ENCODE measurements at places on chromosomes 4 and X. TPM values are rescaled to one million over a fixed set of nuclear protein-coding genes. Genes with fewer than 3 reads are reported as not detected.
A peak's percentile ranks its signal among the peaks of the same experiment; 100 is the strongest.

Gene ETDA
- total RNA-seq: not detected

DNA sequence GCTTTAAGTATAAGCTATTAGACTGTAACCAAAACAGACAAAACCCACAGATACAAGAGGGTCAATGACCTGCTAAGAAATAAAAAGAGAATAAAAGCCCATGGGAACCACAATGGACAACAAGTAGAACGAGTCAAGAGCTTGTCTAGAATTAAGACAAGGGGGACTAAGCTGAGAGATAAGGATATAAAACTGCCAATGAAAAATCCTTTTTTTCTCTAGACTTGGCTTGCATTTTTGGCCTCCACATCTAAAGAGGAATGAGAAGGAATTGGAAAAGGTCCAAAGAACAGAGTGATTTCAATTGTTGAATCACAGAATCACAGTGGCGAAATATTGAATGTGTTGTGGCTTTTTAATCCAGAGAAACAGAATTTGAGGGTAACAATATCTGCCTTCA lies 135.7 kb downstream of the QDPR start:
- no peak for DNase-seq
- H3K27ac ChIP-seq: no peak overlapping the region
- H3K27me3 ChIP-seq: no peaks in the 10 kb centered on the region

- no peak for DNase-seq
- H3K4me3 ChIP-seq: no peak overlapping the region
- H3K27ac ChIP-seq: no peak overlapping the region
- peaks cover 17% of the 10 kb centered on the region for H3K27me3 ChIP-seq
These were observed 10.7 kb upstream of the NKX1-1 start for GRCh38 chr4:1416948-1417260.

- no peaks in the 10 kb centered on the region for H3K4me1 ChIP-seq
- H3K36me3 ChIP-seq: peaks cover 4% of the 10 kb centered on the region
- no peaks in the 10 kb centered on the region for H3K27me3 ChIP-seq
- H3K27ac ChIP-seq: no peak overlapping the region
- no peak for DNase-seq
These were observed 23.1 kb downstream of the SASH3 start for GRCh38 chrX:129802863-129803262.

DNA sequence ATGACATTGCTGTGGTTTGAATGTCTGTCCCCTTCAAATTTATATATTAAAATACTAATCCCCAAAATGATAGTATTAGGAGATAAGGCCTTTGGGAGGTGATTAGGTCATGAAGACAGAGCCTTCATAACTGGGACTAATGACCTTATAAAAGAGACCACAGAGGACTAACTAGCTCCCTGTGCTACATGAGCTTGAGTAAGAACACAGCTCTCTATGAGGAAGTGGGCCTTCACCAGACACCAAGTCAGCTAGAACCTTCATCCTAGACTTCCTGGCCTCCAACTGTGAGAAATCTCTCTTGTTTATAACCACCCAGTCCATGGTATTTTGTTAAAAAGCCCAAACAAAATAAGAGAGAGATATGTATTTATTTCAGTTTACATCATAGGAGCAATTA lies 242.2 kb upstream of the CTSO start:
- DNase-seq: no peak
- H3K4me3 ChIP-seq: no peak overlapping the region
- no peaks in the 10 kb centered on the region for H3K4me1 ChIP-seq
- no peaks in the 10 kb centered on the region for H3K36me3 ChIP-seq
- no peaks in the 10 kb centered on the region for H3K27me3 ChIP-seq
- no peak overlapping the region for H3K27ac ChIP-seq

- no peak overlapping the region for H3K4me3 ChIP-seq
- no peak for DNase-seq
- H3K27me3 ChIP-seq: no peaks in the 10 kb centered on the region
- no peaks in the 10 kb centered on the region for H3K36me3 ChIP-seq
- no peak overlapping the region for H3K27ac ChIP-seq
These were observed 211.3 kb upstream of the RPS6KA3 start for GRCh38 chrX:20477836-20478524.

Gene ARMCX2
- 27.4 TPM for total RNA-seq

DNA sequence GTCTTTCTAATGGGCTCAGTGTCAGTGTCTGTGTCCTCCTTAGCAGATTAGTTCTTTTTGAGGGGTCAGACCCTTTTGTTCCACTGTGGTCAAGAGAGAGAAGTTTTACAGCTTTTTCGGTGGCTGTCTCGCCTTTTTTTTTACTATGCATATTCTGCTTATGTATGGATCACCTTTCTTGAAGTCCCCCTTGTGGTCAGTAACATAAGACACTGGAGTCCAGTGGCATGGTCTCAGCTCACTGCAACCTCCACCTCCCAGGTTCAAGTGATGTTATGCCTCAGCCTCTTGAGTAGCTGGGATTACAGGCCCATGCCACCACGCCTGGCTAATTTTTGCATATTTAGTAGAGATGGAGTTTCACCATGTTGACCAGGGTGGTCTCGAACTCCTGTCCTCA lies 54.0 kb upstream of the PGRMC2 start:
- H3K4me3 ChIP-seq: no peak overlapping the region
- H3K36me3 ChIP-seq: no peaks in the 10 kb centered on the region
- no peak overlapping the region for H3K27ac ChIP-seq
- no peak for DNase-seq

DNA sequence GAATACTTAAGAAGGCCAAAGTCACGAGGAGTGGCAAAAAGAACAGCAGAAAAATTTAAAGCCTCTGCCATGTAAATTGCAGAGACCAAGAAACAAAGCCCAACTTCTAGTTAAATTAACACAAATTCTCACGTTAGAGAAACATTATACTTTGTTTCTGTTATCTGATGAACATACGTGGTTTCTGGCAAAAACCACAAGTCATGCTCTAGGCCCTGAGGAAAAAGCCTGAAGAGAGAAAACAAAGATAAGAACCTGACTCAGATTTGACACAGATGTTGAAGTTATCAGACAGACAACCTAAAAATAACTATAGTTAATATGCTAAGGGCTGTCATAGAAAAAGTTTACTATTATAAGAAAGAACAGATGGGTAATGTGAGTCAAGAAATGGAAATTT lies 149.1 kb upstream of the PCDH10 start:
- no peak for DNase-seq
- no peaks in the 10 kb centered on the region for H3K4me1 ChIP-seq
- no peak overlapping the region for H3K4me3 ChIP-seq
- H3K27me3 ChIP-seq: no peaks in the 10 kb centered on the region
- no peaks in the 10 kb centered on the region for H3K36me3 ChIP-seq

DNA sequence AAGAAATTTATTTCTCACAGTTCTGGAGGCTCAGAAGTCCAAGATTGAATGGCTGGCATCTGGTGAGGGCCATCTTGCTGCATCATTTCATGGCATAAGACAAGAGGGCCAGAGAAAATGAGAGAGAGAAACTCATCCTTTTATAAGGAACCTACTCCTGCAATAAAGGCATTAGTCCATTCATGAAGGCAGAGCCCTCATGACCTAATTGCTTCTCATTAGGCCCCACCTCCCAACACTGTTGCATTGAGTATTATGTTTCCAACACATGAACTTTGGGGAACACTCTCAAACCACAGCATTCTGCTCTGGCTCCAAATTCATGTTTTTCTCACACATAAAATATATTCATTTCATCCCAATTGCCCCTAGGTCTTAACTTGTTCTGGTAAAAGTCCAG lies 14.2 kb downstream of the RNF175 start:
- no peak for DNase-seq
- no peaks in the 10 kb centered on the region for H3K27me3 ChIP-seq
- no peaks in the 10 kb centered on the region for H3K4me1 ChIP-seq
- H3K4me3 ChIP-seq: no peak overlapping the region
- H3K27ac ChIP-seq: no peak overlapping the region
- no peaks in the 10 kb centered on the region for H3K36me3 ChIP-seq

GRCh38 chrX:125295337-125295736 lies 24.3 kb upstream of the TEX13C start:
- no peak for DNase-seq
- H3K4me1 ChIP-seq: no peaks in the 10 kb centered on the region
- no peaks in the 10 kb centered on the region for H3K27me3 ChIP-seq
- H3K4me3 ChIP-seq: no peak overlapping the region

- H3K4me3 ChIP-seq: no peak overlapping the region
- no peaks in the 10 kb centered on the region for H3K27me3 ChIP-seq
- H3K27ac ChIP-seq: no peak overlapping the region
- H3K4me1 ChIP-seq: no peaks in the 10 kb centered on the region
- no peaks in the 10 kb centered on the region for H3K36me3 ChIP-seq
These were observed 7.3 kb upstream of the KLHL8 start for GRCh38 chr4:87227751-87228151.

GRCh38 chrX:123878252-123878721 lies 18.4 kb downstream of the XIAP start:
- DNase-seq: no peak
- no peaks in the 10 kb centered on the region for H3K27me3 ChIP-seq
- H3K36me3 ChIP-seq: no peaks in the 10 kb centered on the region

DNA sequence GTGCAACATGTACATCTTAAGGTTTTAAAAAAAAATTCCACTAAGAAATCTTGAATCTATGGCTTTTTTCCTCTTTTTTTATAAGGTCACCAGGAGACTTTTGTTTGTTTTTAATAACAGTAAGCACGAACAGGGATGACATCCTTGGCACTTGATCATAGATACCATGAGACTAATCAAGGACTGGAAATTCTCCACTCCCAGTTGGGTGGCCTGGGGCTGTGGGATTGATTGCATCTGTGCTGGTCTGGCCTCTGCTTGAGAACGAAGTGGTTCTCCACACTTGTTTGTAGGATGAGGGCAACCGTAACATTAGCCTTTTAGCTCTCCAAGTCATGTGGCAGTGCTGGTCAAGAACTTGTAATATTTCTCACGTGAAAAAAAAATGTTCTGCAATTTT lies 35.4 kb downstream of the SNX25 start:
- no peaks in the 10 kb centered on the region for H3K27me3 ChIP-seq
- H3K4me3 ChIP-seq: no peak overlapping the region
- DNase-seq: no peak
- no peaks in the 10 kb centered on the region for H3K36me3 ChIP-seq

DNA sequence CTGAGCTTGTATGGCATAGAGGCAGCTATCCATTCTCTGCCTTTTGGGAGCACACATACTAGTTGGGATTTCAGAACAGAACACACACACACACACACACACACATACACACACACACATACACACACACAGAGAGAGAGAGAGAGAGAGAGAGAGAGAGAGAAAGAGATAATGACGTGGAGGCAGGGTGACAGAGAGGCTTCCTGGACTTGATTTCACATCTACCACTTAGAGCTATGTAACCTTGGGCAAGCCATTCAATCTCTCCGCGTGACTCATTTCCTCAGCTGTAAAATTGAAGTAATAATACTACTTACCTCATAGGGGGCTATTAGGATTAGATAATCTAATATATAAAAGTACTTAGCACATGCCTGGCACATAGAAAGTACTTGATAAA lies 12.3 kb upstream of the GRIA3 start:
- H3K4me3 ChIP-seq: no peak overlapping the region
- no peak for DNase-seq
- no peaks in the 10 kb centered on the region for H3K27me3 ChIP-seq
- H3K36me3 ChIP-seq: no peaks in the 10 kb centered on the region
- no peak overlapping the region for H3K27ac ChIP-seq

Gene USP17L28
- not detected for total RNA-seq

GRCh38 chrX:19388064-19388679 lies 44.4 kb downstream of the PDHA1 start:
- H3K4me3 ChIP-seq: no peak overlapping the region
- no peaks in the 10 kb centered on the region for H3K36me3 ChIP-seq
- H3K27me3 ChIP-seq: no peaks in the 10 kb centered on the region
- no peaks in the 10 kb centered on the region for H3K4me1 ChIP-seq
- no peak for DNase-seq
- H3K27ac ChIP-seq: no peak overlapping the region

Gene CCDC160
- not detected for total RNA-seq

Gene DCUN1D4
- total RNA-seq: 37.7 TPM

DNA sequence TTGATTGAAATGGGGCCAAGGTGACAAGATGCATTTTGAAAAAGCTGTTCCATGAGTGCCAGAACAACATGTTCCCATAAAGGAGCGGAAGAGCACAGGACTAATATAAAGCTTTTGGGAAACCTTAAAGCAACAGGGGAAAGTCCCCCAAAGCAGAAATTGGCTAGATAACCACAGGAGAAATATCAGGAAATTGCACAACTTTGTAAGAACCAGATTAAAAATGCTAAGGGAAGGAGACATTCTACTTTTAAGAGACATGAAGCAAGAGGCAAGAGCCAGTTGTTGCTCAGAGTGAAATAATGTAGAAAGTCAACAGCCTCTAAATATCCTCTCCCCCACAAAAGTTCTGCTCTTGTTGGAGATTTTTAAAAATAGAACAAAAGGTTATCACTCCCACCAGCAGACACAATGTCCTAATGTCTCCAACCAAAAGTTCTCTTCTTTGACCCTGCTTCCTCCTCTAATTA lies 85.2 kb upstream of the LNX1 start:
- peak overlapping the region; percentile 54 for H3K27ac ChIP-seq
- H3K36me3 ChIP-seq: no peaks in the 10 kb centered on the region
- peaks cover 10% of the 10 kb centered on the region for H3K4me1 ChIP-seq
- no peak for DNase-seq
- H3K4me3 ChIP-seq: no peak overlapping the region

DNA sequence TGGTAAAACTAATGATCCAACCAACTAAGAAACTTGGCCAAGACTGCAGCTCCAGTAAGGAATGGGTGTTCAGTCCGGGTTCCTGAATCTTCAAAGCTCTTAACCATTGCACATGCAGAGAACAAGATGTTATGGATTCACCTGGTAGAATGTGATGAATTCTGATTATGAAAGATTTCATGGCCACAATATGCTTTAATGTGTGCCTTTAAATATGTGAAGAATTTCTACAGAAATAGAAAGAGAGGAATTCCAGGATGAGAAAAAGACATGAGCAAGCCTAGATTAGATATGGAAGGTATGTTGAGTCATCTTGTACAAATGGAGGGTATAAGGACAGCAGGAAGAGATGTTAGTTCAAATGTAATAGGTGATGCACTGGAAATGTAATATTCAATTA lies 472.2 kb upstream of the TENM3 start:
- H3K27ac ChIP-seq: no peak overlapping the region
- no peak overlapping the region for H3K4me3 ChIP-seq
- H3K36me3 ChIP-seq: no peaks in the 10 kb centered on the region
- H3K27me3 ChIP-seq: no peaks in the 10 kb centered on the region

Gene SPON2
- 11.4 TPM for total RNA-seq

Gene BST1
- 2.9 TPM for total RNA-seq

Gene GLA
- total RNA-seq: 7.9 TPM

DNA sequence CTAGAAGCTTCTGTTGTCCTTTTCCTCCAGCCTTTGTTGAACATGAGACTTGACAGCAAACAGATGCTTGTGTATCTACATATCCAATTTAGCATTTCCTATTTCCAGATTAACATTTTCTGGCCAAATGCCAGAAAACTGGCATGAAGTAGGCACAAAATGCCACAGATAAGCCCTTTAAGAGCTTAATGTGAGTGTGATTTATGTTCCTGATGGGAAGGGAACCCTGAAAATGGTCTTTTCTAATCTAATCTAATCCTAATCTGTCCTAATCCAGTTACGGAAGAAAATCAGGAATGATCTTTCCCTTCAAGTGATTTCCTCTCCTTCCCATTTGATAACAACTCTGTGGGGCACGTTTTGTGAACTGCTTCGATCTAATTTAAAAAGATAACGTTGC lies 133.0 kb upstream of the C1QTNF7 start:
- H3K4me1 ChIP-seq: no peaks in the 10 kb centered on the region
- H3K27ac ChIP-seq: no peak overlapping the region
- no peaks in the 10 kb centered on the region for H3K36me3 ChIP-seq
- no peaks in the 10 kb centered on the region for H3K27me3 ChIP-seq
